Stimulated activated effector memory CD8-positive, alpha-beta T cell treated with anti-CD3 and anti-CD28 coated beads, Interleukin-12 subunit alpha, Interleukin-12 subunit beta, amount 100 ng/mL, for 72 hours (primary cell): ENCODE measurements at places on chromosomes 2 and 18.

DNA sequence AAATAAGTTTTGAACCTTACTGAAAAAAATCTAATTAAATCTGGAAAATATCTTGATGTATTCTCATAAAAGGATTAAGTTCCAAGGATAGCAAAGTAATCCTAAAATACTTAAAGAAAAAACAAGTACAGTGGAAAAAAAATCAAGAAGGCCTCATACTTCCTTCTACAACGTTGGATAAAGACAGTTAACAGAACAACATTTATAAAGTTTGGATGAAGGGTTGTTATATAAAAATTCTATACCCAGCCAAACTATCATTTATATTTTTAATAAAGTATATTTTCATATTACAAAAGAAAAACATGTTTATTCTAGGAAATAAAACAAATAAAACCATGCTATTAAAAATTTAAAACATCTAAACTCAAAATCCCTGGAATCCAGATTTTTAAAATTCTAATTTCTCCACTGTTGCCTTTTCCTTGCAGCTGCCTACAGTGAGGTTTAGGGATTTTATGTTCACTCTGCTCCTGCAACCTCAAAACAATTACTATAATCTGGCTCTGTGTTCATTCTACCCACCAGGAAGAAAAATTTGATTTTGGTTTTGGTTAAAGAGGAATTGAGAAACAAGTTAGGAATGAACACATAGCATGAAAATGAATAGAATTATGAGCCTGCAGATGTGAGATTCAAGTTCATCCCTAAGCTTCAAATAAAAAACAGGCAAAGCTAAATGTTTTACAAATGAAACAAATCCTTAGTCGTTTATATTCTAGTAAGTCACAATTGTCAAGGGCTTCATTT, 142.8 kb downstream of the LPIN1 start:
- DNase-seq: no peak

GRCh38 chr2:218020966-218021535, 18.3 kb upstream of the TNS1 start:
- DNase-seq: no peak

GRCh38 chr2:64565949-64566710, 42.0 kb downstream of the AFTPH start:
- no peak for DNase-seq

DNA sequence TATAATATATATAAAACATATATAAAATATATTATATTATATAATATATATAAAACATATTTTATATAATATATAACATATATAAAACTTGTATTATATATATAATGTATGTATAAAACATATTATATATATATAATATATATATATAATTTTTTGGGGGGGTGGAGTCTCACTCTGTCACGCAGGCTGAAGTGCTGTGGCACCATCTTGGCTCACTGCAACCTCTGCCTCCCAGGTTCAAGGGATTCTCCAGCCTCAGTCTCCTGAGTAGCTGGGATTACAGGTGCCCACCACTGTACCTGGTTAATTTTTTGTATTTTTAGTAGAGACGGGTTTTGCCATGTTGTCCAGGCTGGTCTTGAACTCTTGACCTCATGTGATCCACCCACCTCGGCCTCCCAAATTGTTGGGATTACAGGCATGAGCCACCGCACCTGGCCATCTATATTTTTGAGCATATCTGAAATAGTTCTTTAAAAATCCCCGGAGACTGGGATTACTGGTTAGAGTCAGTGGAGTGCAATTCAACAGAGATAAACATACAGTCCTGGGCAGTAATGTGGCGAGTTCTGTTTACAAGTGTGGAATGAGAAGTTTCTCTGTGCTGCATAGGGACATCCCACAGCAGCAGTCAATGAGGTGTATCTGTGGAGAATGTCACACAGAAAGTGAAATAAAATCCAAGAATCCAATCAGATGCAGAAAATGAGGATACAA, 208.4 kb downstream of the MYCN start:
- peak; percentile 47 for DNase-seq

DNA sequence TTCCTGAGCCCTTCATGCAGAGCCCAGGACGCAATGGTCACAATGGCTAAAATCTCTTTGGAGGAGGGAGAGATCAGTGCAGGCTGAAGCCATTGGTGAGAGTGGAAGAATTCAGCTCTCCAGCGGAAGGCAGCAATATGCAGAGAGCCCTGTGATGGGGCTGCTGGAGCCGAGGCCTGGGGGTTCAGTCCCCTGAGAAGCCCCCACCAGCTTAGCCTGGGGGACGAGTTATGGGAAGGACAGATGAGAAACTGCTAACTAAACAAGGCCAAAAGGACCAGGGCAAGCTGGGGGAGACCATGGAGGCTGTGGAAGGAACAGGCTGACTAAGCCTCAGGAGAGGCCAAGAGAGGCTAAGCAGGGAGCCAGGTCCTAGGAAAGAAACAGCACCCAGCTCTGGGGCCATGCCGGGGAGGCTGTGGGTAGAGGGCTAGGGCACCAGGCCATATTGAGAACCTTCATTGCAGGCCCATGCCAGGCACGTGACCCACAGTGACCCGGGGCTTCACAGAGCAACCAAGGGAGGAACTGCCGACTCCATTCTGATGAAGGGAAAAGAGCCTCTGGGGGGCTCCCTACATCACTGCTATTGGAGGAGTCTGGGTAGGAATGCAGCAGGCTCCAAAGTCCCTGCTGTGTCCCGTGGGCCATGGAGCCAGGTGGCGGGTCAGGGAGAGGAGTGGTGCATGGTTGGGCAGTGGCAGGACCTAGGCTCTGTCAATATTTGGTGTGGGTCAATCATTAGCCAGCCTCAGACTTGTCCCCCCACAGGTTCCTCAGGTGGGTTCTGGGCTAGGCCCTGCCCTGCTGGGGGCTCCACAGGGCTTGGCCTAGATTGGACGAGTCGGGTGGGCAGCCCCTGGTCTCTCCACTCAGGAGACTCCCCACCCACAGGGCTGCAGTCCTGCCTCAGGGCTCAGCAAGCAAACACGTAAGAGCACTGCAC, 19.8 kb downstream of the PROC start:
- DNase-seq: no peak

DNA sequence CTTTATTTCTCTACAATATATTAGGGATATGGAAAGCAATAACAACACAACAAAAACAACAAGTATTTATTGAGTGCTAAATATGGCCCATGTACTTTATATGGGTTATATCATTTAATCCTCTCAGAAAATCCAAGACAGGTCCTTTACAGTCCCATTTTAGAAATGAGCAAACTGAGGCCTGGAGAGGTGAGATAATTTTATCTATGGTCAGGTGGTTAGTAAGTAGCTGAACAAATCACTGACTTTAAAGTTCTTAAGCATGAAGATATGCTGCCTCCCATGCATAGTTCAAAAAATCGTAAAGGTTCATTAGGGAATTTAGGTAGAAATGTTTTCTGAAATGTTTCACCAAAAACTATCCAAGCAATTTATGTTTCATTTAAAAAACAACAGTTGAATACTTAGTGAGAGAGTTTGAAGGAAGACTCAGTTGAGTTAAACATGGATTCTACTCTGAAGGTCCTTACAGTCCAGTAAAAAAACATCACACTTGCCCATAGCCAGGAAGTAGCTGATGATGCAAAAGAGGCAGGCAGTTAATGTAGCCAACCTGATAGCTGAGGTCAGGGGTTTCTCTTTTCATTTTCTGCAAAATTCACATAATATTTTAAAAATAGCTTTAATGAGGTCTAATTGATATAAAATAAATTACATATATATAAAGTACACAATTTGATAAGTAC, 7.6 kb upstream of the NFE2L2 start:
- DNase-seq: no peak

DNA sequence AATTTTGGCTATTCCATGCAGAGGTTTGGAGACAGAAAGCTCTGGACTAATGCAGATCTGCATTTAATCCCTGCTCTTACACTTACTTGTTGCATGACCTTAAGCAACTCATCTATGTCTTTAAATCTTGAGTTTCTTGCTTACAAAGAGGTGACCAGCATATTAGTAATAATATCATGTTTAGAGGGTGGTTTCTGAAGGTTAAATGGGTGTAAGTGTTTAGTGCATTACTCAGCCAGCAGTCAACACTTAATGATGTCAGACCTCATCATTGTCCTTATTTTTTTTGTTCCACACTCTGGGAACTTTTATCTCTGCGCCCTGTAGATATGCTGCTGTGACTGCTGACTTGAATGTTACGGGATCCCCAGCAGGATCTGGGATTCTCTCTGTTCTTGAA, 1.7 kb downstream of the IL1RL1 start:
- DNase-seq: no peak

DNA sequence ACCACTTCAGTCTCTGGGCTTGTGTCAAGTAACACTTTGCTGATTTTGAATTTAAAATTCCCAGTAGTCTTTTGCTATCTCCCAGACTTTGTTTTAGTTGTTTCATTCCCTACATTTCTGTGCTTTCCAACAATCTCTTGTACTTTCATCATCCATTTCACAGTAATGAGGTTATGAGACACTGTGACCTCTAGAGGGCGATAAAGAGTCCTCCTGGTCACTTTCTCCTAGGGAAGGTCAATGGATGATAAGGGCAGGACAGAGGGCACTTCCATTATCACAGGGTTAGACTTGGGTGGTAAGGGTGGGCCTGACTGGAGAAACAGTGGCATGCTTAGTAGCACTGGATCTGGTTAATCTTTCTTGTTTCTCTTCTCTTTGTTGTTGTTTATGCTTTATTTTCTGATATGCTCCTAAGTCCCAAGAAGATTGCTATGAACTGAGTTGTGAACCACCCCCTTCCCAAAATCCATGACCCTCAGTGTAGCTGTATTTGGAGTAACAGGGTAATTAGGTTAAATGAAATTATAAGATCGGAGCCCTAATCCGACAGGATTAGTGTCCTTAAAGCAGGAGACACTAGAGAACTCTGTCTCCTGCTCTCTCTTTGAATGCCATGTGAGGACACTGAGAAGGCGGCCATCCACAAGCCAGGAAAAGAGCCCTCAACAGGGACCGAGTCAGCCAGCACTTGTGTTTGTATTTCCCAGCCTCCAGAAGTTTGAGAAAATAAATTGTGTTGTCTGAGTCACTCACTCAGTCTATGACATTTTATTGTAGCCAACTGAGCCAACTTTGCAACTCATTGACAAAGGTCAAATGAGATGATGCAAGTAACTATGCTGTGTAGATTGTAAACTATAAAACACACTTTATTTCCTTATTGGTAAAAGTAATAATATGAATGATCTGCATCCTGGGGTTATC, 779.2 kb downstream of the CNTNAP5 start:
- DNase-seq: no peak

- DNase-seq: peak; percentile 57
Measured at GRCh38 chr2:197254776-197255530, 55.6 kb downstream of the ANKRD44 start.

DNA sequence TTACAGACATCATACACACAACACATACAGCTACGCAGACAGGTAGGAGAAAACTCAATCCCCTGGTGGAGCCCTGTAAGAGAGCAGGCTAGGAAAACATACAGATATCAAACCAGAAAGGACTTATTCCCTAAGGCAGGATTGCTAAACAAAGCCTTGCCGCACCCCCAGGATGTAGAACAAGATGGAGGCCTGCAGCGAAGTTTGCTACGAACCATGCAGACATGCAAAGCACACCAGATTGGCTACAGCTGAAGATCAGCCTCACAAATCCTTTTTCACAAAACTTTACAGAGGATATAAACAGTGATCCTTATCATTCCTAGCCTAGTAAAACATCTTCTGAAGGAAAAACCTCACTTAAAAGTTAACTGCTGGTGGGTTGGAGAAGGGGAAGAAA, 28.3 kb downstream of the C18orf54 start:
- no peak for DNase-seq

GRCh38 chr2:240309214-240309613, 126.2 kb upstream of the GPC1 start:
- no peak for DNase-seq

GRCh38 chr18:30870466-30870865, 172.1 kb downstream of the DSC3 start:
- DNase-seq: no peak

- DNase-seq: peak; percentile 43
Measured at GRCh38 chr2:207423886-207424285, 105.9 kb upstream of the CREB1 start.

GRCh38 chr2:5540856-5541255, 151.3 kb upstream of the SOX11 start:
- DNase-seq: no peak

- no peak for DNase-seq
Measured at GRCh38 chr2:232698556-232699091, 1.5 kb downstream of the GIGYF2 start.

GRCh38 chr2:218371983-218372350, 10.1 kb upstream of the SLC11A1 start:
- DNase-seq: no peak

DNA sequence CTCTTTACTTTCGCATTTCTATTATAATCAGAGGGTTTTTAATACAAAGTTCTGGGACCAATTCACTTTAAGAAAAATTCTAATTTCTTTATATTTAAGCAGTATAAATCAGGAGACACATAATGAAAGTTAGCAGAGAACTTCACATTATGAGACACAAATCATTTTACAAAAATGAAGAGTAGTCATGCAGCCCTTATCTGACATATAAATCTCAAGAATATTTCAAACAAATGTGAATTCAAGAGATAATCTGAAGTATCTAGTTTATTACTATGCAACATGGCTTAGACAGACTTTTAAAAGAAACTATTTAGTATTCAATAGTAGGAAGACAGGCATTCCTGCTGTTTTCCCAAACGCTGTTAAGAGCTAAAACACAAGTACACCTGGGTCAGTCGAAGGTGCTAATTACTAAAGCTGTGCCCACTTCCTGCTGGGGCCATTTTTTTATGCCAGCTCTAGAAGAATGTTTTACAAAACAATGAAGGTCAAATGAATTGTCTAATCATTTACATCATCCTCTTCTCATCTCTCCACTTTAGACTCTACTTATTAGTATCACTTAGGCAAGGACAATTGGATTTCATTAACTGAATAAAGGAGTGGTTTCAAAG, 40.2 kb downstream of the CWC22 start:
- no peak for DNase-seq

DNA sequence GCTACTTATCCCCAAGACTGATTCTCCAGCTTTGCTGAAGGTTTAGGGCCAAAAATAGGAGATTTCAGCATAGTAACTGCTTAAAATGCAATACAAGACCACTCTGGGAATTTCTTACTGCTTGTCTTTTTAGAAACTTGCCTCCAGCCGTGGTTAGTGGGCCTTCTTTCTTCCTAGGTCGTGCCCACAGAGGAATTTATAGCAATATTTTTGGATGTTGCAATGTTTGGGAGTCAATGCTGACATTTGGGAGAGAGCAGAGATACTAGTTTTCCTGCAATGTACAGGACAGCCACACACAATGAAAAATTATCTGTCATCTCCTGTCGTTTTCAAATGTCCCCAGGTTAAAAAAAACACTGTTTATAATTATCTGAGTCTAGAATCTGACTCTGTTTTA, 25.6 kb upstream of the CERS6 start:
- DNase-seq: no peak

GRCh38 chr2:38323623-38324022, 53.5 kb downstream of the ATL2 start:
- DNase-seq: no peak

- DNase-seq: no peak
Measured at GRCh38 chr2:233803292-233803911, 25.3 kb downstream of the MROH2A start.

- DNase-seq: no peak
Measured at GRCh38 chr2:174217869-174218268, 30.5 kb downstream of the OLA1 start.
